ENCODE measurements at places on chromosomes 4 and X.
A peak's percentile ranks its signal among the peaks of the same experiment; 100 is the strongest.

- DNase-seq, result no peak
These were observed 4.8 kb downstream of the LRRC66 start for GRCh38 chr4:52015366-52015765.

DNA sequence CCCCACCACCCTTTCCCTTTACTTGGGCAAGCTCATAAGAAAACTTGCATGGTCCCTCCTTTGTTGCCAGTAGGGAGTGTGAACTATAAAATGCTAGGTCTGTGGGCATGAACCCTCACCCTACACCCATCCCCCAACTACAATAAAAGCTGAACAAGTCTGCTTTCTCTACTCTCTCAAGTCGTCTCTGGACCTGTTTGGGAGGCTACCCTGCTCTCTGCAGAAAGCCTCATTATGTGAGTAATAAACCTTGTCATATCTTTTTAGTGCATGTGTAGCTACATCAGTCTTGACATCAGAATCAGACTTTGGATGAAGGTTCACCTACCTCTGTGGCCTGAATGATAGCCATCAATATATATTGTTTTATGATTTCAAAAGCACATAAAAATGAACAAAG lies 155.4 kb upstream of the FAM241A start:
- no peak for DNase-seq

DNA sequence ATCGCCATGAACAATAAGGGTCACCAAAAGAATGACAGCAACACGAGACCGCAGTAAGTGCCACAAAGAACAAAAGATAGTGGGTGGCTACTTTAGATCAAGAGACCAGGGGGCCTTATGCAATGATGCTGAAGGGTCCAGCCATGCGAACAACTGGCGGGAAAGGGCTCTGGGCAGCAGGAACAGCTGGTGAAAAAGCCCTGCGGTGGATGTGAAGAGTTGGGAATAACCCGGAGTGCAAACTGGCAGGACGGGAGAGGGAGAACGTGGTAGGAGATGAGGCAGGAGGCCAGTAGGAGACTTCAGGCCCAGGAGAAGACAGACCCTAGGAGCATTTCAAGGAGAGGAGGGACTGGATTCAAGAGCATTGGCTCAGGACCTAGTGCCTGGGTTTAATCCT lies 120.2 kb downstream of the AFAP1 start:
- no peak for DNase-seq

DNA sequence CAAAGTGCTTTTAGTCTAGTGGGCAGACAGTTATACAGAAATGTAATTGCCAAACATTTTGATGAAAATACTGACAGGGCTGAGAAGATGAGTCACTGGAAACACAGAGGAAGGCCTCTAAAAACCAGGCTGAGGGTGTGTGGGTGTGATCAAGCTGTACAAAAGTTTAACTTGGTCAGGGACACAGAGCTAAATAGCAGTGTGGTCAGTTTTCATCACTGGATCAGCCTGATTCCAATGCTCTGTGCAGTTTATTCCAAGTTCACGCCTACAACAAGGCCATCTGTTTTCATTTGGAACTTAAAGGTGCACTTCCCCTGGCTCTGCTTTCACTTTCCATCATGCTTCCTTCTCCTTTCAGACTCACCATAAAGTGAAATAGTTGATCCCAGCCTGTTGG lies 10.6 kb downstream of the CENPVL3 start:
- no peak for DNase-seq

- no peak for DNase-seq
These were observed 67.3 kb upstream of the LHFPL1 start for GRCh38 chrX:112746812-112747595.

- DNase-seq, result peak; percentile 20
These were observed 29.5 kb downstream of the DMP1 start for GRCh38 chr4:87679449-87680169.

- DNase-seq, result no peak
These were observed 22.2 kb downstream of the RBPJ start for GRCh38 chr4:26343038-26343398.

- no peak for DNase-seq
These were observed 271.2 kb downstream of the RAB28 start for GRCh38 chr4:13212936-13213335.

DNA sequence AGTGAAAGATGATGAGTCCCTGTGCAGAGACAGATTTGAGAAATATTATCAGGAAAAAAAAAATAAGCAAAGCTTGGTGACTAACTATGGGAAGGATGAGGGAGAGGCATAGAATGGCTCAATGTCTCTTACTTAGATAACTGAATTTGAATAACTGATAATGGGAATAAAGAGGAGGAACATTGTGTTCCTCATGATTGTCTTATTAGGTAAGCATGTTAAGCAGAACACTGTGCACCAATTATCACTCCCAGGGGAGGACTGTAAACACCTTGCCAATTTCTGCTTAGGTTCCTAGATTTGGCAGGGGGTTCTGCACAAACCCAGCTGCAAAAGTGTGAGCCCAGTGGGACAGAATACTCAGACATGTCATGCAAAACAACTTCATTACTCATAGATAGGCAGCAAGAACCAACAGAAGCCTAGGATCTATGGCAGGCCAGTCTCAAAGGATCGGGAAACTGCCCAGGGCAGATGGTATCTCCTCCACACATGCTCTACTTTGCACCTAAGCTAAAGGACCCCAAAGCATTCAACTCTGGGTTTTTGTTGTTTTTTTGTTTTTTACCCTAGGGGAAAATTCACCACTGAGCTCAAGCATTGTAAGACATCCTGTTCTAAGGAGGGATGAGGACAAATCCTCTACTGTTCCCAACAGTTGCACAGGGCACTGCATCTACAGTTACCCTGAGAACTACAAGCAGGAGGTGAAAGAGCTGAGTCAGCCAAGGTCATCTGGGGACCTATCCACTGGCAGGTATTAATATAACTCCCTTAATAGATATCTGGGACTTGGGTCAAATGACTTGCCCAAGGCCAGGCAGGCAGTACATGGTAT lies 907.0 kb downstream of the RAPGEF2 start:
- DNase-seq, result no peak

All from naive thymus-derived CD8-positive, alpha-beta T cell (primary cell).